Fibroblast of skin of left biceps (primary cell): ENCODE measurements at places on chromosomes 6 and 20.
A peak's percentile ranks its signal among the peaks of the same experiment; 100 is the strongest.

DNA sequence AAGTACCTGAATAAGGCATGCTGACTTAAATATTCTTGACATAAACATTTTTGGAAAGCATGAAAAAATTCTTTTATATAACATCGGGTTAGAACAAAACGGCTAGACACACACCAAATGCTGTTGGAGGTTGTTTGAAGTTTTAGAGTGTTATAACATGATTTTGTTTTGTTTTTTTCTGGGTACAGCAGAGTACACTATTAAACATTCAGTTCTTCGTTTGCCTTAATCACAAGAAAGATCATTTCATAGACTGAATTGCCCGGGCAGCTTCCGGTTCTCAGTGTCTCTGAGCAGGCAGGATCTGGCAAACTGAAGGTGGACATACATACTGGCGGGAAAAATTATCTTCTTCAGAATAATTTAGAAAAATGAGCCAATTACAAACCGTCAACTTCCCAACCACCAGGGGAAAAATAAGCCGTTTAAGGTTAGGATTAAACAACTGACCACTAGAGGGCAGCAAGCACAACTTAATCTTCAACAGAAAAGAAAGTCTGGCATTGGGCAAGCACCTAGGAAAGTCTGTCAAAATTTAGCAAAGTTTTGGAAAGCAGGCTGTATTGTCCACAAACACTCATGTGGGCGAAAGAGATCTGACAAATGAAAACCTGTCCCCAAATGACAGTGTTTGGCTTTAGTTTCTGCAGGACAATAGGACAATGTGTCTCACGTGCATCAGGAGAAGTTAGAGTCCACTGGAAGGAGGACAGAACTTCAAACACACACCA lies 15.0 kb downstream of the ZNF217 start:
- peak; percentile 67 for DNase-seq

DNA sequence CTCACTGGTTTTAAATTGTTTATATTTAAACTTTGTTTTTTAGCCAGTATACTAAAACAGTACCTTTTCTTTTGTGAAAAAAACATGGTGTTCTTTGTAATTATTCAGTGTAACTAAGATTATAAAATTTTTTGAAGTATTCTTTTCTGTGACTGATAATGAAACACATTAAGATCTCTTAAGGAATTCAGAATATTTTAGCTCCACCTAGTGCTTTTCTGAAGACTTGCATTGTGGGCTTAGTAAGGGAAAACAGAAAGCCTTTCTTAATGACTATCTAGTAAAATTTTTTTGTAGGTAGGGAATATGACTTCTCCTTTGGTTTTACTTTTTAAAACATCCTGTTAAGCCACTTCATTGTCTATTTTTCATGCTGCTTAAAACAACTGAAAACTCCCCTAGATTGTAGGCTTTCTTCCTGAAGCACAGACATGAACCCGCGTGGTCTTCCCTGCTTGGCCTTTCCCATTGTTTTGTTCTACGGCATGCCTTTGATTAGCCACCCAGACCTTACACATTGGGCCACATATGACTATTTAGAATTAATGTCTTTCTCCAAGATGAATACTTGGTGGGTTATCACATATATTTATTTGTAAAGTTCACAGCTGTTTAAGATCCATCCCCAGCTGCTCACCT lies 72.1 kb downstream of the AFDN start:
- DNase-seq: no peak

GRCh38 chr20:6339176-6339575 lies 216.3 kb upstream of the FERMT1 start:
- DNase-seq: no peak

- no peak for DNase-seq
Measured at GRCh38 chr20:11207749-11208502, 534.1 kb upstream of the JAG1 start.

GRCh38 chr6:56686429-56686828 lies 43.7 kb upstream of the DST start:
- DNase-seq: no peak

GRCh38 chr6:21264288-21265033 lies 329.1 kb upstream of the SOX4 start:
- no peak for DNase-seq
